Mesenchymal stem cell (in vitro differentiated cells and primary cell): ENCODE measurements at places on chromosomes 3 and 15.

GRCh38 chr15:90074916-90075315 is 27.4 kb downstream of the IDH2 start:
- H3K27ac ChIP-seq, result no peak overlapping the region
- H3K4me3 ChIP-seq, result no peak overlapping the region
- DNase-seq, result no peak
- peaks cover 10% of the 10 kb centered on the region for H3K4me1 ChIP-seq
- H3K36me3 ChIP-seq, result peaks cover 70% of the 10 kb centered on the region
- H3K27me3 ChIP-seq, result no peaks in the 10 kb centered on the region

GRCh38 chr3:191066669-191067068 is 132.4 kb upstream of the OSTN start:
- no peak overlapping the region for H3K4me3 ChIP-seq
- no peaks in the 10 kb centered on the region for H3K27me3 ChIP-seq

GRCh38 chr3:9035473-9035872 is 72.2 kb upstream of the RAD18 start:
- DNase-seq, result no peak
- H3K4me1 ChIP-seq, result no peaks in the 10 kb centered on the region
- no peak overlapping the region for H3K27ac ChIP-seq
- H3K4me3 ChIP-seq, result no peak overlapping the region

DNA sequence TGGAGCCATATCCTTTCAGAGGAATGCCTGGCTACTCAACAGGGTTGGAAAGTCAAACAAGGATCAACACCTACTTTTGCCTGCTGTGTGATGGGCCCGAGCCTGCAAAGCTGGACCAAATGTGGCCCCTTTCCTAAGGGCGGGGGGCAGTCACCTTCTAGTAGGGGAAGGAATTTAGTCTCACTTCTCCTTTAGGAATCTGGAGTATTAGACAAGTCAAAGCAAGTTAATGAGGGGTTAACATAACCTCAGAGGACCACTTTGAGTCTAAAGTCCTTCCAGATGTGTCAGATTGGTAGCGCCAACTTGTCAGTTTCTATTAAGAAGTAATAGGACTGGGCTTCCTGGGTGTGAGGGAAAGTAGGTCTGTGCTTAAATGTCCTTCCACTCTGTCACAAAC is 6.8 kb downstream of the EXOSC7 start:
- peaks cover 7% of the 10 kb centered on the region for H3K36me3 ChIP-seq
- H3K4me3 ChIP-seq, result no peak overlapping the region
- H3K27me3 ChIP-seq, result no peaks in the 10 kb centered on the region
- H3K4me1 ChIP-seq, result peaks cover 2% of the 10 kb centered on the region
- DNase-seq, result no peak
- no peak overlapping the region for H3K27ac ChIP-seq

- no peak for DNase-seq
- H3K27ac ChIP-seq, result no peak overlapping the region
- H3K27me3 ChIP-seq, result peaks cover 25% of the 10 kb centered on the region
These were observed 25.3 kb downstream of the BFSP2 start for GRCh38 chr3:133424937-133425869.

GRCh38 chr15:96327155-96327741 is 3.3 kb upstream of the NR2F2 start:
- H3K36me3 ChIP-seq, result peaks cover 11% of the 10 kb centered on the region
- H3K4me3 ChIP-seq, result peak overlapping the region; percentile 77
- DNase-seq, result peak; percentile 92
- H3K27ac ChIP-seq, result peak overlapping the region; percentile 97

DNA sequence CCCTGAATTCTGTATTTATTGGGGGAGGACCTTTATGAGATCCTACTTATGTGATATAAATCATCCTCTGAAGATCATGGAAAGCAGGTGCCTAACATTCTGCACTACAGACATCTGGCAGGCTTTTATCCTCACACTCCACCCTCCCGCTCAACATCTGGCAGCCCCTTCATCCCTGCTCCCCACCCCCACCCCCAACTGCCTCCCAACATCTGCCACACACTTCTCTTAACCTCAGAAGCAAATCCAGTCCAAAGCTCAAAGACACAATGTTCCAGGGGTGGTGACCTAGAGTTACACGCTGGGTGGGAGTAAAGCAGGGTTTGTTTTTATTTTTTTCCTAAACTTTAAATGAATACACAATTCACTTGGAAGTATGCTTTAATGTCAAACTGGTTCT is 184.5 kb upstream of the ATP11B start:
- H3K4me3 ChIP-seq, result no peak overlapping the region
- H3K27ac ChIP-seq, result no peak overlapping the region
- no peaks in the 10 kb centered on the region for H3K4me1 ChIP-seq
- no peaks in the 10 kb centered on the region for H3K27me3 ChIP-seq
- no peaks in the 10 kb centered on the region for H3K36me3 ChIP-seq

DNA sequence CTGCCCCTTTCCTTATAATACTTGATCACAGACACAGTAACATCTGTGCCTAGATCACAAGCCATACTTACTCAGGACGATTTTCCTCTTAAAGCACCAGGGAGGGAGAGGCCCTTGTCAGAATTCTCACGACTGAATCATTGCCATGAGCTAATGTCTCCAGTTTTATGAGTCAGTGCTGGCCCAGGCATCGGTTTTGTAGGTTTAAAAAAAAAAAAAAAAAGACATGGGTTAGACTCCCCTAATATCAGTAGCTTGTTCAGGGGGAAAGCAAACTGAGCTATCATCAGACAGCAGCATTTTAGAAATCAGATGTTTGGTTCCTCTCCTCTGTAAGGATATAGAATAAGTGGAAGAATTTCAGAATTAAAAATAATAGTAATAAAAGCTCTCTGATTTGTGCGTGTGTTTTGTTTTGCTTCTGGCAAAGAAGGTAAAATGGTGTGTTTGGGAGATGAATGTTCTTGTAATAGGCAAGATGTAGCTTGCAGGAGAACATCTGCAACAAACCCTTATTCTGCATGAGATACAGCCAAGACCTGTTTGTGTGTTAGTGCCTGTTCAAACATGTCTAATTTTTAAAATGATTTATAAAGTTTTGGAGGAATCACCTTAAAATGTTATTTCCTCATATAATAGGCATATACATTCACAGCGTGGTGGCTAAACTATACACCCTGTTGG is 193.6 kb downstream of the TP63 start:
- no peaks in the 10 kb centered on the region for H3K27me3 ChIP-seq
- H3K4me1 ChIP-seq, result peaks cover 3% of the 10 kb centered on the region
- peak; percentile 84 for DNase-seq
- H3K27ac ChIP-seq, result peak overlapping the region; percentile 46

DNA sequence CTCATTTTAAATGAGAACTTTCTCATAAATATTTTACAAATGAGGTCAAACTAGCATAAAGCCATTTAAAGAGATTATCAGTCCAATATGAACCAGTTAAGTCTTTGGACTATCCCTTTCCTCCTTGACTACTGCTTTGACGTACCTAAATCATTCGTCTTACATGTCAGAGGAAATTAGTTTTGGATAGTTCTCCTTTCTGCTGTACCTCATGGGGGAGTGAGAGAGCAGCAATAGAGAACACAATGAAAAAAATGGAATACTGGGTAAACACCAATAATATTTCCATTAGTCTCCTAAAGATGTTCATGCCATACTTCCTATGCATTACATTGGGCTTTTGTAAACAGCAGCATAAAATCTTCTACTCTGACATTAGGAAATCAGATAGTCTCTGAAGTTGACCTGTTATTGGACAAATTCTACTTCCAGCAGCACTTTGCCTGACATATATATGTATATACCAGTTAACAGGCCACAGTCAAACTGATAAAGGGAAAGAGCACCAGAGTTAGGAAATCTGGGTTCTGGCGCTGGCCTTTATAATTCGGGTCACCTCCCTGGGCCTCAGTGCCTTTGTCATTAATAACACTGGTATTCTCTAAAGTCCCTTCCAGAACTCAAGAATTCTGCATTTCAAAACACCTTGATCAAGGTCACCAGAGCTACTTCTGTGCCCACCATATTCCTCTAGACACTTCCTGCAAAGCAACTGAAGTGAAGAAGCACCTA is 26.8 kb downstream of the TIMMDC1 start:
- H3K4me3 ChIP-seq, result no peak overlapping the region

GRCh38 chr3:156533205-156533604 is 21.7 kb downstream of the SSR3 start:
- H3K27me3 ChIP-seq, result no peaks in the 10 kb centered on the region
- H3K4me1 ChIP-seq, result peaks cover 23% of the 10 kb centered on the region
- H3K4me3 ChIP-seq, result no peak overlapping the region
- no peaks in the 10 kb centered on the region for H3K36me3 ChIP-seq

GRCh38 chr15:101102746-101103145 is 149.1 kb downstream of the CHSY1 start:
- no peak overlapping the region for H3K27ac ChIP-seq
- H3K4me3 ChIP-seq, result no peak overlapping the region
- H3K27me3 ChIP-seq, result no peaks in the 10 kb centered on the region
- H3K4me1 ChIP-seq, result peaks cover 12% of the 10 kb centered on the region
- DNase-seq, result no peak
- H3K36me3 ChIP-seq, result no peaks in the 10 kb centered on the region

DNA sequence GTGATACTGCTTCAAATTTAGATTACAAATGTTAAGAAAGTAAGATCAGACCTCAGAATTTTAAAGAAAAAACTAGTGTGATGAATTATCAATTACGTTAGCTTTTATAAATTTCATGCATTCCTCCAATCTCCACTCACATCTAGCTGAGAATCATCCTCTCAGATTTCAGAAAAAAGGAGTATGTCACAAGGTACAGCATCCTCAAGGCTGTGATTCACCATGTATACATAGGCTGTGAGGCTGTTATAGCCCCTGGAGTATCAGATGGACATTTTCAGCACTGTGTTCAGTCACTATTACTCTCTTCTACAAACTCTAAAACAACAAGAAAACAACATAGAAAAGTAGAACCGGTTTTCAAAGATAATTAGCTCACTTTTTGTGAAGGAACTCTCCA is 214.4 kb downstream of the PCCB start:
- no peaks in the 10 kb centered on the region for H3K4me1 ChIP-seq
- H3K27ac ChIP-seq, result no peak overlapping the region
- DNase-seq, result peak; percentile 44
- H3K27me3 ChIP-seq, result no peaks in the 10 kb centered on the region
- H3K4me3 ChIP-seq, result no peak overlapping the region
- H3K36me3 ChIP-seq, result no peaks in the 10 kb centered on the region
